IPS DF 6.9 (cell line): ENCODE measurements at places on chromosomes 6 and 20.

GRCh38 chr20:13610184-13610583 is 28.5 kb downstream of the TASP1 start:
- DNase-seq = peak; percentile 43

GRCh38 chr6:31268369-31268765 is 3.5 kb downstream of the HLA-C start:
- no peak for DNase-seq

- DNase-seq = no peak
Observed at GRCh38 chr6:14288910-14289309, 171.3 kb downstream of the CD83 start.

GRCh38 chr20:57389695-57390603 is 1.2 kb upstream of the RBM38 start:
- no peak for DNase-seq

GRCh38 chr20:5680192-5680591 is 70.0 kb upstream of the SHLD1 start:
- DNase-seq = no peak

- no peak for DNase-seq
Observed at GRCh38 chr6:47859175-47859574, 77.3 kb downstream of the OPN5 start.

GRCh38 chr20:62991196-62991807 is 15.5 kb downstream of the BHLHE23 start:
- no peak for DNase-seq

- DNase-seq = no peak
Observed at GRCh38 chr20:46374383-46374782, 32.0 kb downstream of the ELMO2 start.

- DNase-seq = no peak
Observed at GRCh38 chr6:16545382-16545781, 215.9 kb downstream of the ATXN1 start.

DNA sequence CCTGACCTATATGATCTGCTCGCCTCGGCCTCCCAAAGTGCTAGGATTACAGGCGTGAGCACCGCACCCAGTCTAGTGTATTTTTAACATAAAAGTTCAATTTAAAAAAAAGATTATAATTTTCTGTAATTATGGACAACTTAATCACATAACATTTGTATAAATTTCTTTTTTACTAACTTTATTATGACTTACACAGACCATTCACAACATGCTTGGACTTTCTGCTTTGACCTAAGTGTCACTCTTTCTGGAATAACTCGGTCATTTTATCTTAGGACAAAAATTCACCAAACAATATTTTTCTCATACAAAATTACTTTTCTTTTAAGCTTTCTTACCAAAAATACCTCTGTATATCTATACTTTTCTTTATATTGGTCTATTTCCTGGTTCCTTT is 15.4 kb upstream of the IL22RA2 start:
- DNase-seq = peak; percentile 57

DNA sequence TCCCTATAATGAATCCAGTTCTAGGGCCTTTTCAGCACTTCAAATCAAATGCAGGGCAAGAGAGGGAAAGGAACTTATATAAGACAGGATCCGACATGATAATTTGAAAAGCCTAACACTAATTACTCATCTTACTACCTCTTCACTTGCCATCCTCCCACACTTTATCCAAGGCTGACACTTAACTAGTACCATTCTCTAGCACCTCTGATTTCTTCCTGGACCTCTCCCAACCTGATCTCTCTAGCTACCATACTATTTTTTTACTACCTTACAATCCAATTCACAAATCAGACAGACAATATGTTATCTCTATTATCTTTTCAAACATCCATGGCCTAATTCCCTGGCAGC is 50.4 kb downstream of the BTBD9 start:
- DNase-seq = no peak

DNA sequence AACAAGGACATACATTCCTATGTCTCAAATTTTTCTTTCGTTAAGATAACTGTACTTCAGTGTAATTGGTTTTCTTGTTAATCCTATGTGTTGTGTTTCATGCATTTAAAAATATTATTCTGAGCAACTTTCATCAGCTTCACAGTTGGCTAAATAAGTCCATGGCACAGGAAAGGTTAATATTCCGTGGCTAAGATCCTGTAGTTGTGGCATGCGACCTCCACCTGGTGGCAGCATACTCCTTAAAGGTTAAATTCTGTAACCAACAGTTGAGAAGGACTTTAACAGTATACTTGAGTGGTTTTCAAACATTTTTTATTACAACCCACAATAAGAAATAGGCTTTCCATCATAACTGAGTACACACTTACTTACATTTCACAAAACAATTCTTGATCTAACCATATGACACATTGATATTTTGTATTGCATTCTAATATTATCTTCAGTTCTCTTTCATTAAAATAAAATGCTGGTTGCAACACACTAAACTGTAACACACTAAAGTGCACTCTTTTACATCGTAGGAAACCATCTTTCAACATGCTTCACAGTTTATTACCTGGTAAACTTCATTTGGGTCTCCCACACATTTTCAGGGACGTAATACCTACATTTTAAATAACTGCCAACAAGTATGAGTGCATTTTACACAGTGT is 118.3 kb downstream of the SLX4IP start:
- peak; percentile 45 for DNase-seq

DNA sequence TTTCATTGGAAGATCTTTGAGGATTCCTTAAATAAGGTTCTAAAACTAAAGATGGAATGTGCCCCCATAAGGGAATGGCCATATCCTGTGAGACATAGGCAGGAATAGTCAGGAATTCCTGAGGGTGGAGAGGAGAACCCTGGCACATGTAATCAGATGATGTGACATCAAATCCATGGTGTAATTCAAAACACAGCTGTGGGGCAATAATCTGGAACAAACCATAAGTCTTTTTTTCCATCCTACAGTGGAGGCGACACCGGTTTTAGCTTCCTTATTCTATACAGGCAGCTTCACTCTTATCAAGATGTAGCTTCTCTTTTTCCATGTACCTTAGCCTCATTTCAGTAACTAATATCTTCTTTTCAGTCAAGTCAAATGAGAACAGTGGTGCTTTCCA is 133.6 kb upstream of the CITED2 start:
- DNase-seq = no peak

GRCh38 chr20:48352042-48352441 is 475.8 kb downstream of the PREX1 start:
- DNase-seq = no peak

DNA sequence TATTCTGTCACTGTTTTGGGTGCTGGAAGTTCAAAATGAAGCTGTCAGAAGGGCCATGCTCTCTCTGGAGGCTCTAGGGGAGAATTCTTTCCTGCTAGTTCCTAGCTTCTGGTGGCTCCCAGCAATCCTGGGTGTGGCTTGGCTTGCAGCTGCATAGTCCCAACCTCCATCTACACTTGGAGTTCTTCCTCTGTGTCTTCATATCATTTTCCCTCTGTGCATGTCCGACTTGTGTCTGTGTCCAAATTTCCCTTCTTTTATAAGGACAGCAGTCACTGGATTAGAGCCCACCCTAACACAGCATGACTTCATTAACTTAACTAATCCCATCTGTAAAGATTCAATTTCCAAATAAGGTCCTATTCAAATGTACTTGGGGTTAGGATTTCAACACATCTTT is 23.3 kb upstream of the ENPP1 start:
- DNase-seq = no peak

- no peak for DNase-seq
Observed at GRCh38 chr6:31114541-31114878, at the start of gene PSORS1C1. Gene PSORS1C1 (plus strand): TSS chr6:31114800. CDS start chr6:31129633, 14,833 bp downstream.

DNA sequence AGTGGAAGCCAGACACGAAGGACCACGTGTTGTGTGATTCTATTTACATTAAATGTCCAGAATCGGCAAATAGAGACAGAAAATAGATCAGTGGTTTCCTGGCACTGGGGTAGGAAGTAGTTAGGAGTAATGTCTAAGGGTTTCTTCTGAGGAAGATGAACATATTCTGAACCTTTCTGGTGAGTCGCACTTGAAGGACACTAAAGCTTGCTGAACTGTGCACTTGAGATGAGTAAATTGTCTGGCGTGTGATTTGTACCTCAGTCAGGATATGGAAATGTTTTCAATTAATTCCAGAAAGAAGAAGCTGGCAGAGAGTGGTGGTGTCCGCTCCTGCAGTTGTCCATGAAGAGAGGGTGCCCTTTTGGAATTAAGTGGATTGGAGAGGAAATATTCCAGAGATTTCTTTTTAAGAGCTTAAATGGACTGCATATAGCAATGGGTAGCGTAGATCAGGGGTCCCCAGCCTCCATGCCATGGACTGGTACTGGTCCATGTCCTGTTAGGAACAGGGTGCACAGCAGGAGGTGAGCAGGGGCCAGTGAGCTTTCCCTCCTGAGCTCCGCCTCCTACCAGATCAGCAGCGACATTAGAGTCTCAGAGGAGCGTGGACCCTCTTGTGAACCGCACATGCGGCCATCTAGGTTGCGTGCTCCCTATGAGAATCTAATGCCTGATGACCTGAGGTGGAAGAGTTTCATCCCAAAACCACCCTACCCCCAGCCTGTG is 12.4 kb upstream of the KIF25 start:
- DNase-seq = no peak

GRCh38 chr6:116408491-116408890 is 37.7 kb downstream of the DSE start:
- DNase-seq = no peak

DNA sequence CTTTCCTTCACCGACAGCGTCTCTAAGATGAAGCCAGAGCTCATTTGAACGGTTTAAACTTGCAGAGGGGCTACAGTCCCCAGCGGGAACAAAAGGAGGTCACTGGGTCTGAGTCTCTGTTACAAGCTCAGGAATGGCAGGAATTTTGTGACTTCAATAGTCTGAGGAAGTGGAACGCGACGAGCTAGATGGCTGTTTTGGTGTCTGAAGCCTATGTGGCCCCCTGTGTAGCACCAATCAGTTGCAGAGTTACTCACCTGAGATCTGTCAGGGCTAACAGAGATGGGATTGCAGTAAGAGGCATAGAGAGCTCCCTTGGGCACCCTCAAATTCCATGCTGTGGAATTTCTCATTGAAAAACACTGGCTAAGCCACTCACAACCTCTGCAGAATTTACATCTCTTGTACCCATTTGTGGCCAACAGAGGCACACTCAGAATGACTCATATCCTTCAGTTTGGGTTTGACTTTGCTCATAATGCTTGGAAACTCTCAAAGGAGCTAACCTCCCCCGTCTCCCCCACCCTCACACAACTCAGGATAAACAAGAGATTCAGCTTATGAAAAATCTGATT is 7.1 kb upstream of the TCP11 start:
- peak; percentile 81 for DNase-seq
